A549 treated with CpdA at 1 μM for 4 hours (cell line): ENCODE measurements at places on chromosomes 3 and 15. TPM values are rescaled to one million over a fixed set of nuclear protein-coding genes. Genes with fewer than 3 reads are reported as not detected.

SPSB4 gene
- 0.15 to 0.24 TPM (median 0.18 TPM) in 4 of 5 replicates, not detected in the other for total RNA-seq

KLF15 gene
- total RNA-seq: 0.02 to 0.12 TPM (median 0.07 TPM) in 4 of 5 replicates, not detected in the other

GHSR gene
- total RNA-seq: not detected in 5 replicates

ACKR2 gene
- total RNA-seq: 0.07 TPM in 1 of 5 replicates, not detected in the others

GOLGA8R gene
- 0.11 to 0.28 TPM (median 0.22 TPM) in 5 replicates for total RNA-seq
